Immature natural killer cell (primary cell): ENCODE measurements at places on chromosomes 3 and 15. TPM values are rescaled to one million over a fixed set of nuclear protein-coding genes. Genes with fewer than 3 reads are reported as not detected.

Gene CLSTN2
- not detected for polyA plus RNA-seq

Gene RUVBL1
- 34.8 TPM for polyA plus RNA-seq

Gene GMNC
- polyA plus RNA-seq, result not detected

Gene ASB14
- not detected for polyA plus RNA-seq

Gene PDCD10
- polyA plus RNA-seq, result 126 TPM

Gene GPR149
- polyA plus RNA-seq, result not detected

Gene LRRC31
- not detected for polyA plus RNA-seq

Gene APEH
- polyA plus RNA-seq, result 88.0 TPM

Gene ATP8B4
- 22.7 TPM for polyA plus RNA-seq

Gene TEX55
- polyA plus RNA-seq, result not detected

Gene SERPINI2
- not detected for polyA plus RNA-seq

Gene HTR3C
- polyA plus RNA-seq, result not detected

Gene COL7A1
- not detected for polyA plus RNA-seq

Gene SIDT1
- polyA plus RNA-seq, result 11.8 TPM

Gene ISLR
- polyA plus RNA-seq, result not detected

Gene TM4SF4
- polyA plus RNA-seq, result not detected

Gene KCNAB1
- 0.06 TPM for polyA plus RNA-seq

Gene GABRR3
- polyA plus RNA-seq, result not detected

Gene POLQ
- polyA plus RNA-seq, result not detected

Gene OSBPL10
- polyA plus RNA-seq, result not detected

Gene SPTBN5
- polyA plus RNA-seq, result not detected

Gene VWA5B2
- not detected for polyA plus RNA-seq

Gene CCR1
- 10.5 TPM for polyA plus RNA-seq

Gene LDHAL6B
- not detected for polyA plus RNA-seq

Gene SLC12A1
- not detected for polyA plus RNA-seq

Gene SLC51A
- 1.6 TPM for polyA plus RNA-seq

Gene WDR53
- 11.2 TPM for polyA plus RNA-seq

Gene IQSEC1
- 40.5 TPM for polyA plus RNA-seq

Gene HGD
- not detected for polyA plus RNA-seq
